ENCODE measurements at places on chromosomes 16 and 17.

GRCh38 chr16:51641191-51641765 is 490.2 kb upstream of the SALL1 start:
- no peak for DNase-seq

GRCh38 chr17:81231121-81231645 is 7.7 kb downstream of the TEPSIN start:
- no peak for DNase-seq

DNA sequence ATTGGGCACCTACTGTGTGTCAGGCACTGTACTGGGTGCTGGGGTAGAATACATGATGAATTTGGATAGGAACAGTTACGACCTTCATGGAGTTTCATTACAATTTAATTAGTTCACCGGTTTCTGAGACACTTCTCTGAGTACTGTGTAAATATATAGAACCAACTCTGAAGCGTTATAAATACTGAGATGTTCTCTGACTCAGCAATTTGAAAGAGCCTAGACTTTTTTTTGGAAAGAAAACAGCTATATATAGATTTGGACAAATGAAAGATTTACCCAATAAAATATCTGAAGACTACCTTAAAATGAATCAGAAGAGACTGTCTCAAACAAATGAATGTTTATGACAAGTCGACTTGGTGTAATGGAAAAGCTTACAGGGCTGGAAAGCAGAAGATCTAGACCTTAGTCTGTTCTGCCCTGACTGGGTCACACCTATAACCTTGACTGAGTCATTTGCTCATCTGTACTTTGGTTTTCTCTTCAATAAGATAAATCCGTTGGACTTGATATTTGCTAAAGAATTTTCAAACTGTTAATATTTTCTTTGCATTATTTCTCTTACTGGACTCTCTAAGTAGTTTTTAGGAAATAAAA is 4.6 kb upstream of the GAN start:
- no peak for DNase-seq

DNA sequence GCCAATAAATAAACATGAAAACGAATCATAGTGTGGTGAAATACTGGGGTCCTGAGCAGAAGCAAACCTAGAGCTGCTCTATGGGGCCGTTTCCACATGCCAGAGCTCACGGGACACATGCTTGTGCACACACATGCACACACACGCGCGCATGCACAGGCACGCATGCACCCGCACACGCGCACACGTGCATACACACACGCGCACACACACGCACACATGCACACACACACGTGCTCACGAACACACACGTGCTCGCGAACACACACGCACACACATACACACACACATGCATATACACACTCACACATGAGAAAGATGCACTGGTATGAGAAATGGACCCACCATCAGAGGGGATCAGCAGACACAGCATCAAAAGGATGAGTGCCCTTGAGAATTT is 52.2 kb upstream of the DNAJA2 start:
- DNase-seq = no peak

DNA sequence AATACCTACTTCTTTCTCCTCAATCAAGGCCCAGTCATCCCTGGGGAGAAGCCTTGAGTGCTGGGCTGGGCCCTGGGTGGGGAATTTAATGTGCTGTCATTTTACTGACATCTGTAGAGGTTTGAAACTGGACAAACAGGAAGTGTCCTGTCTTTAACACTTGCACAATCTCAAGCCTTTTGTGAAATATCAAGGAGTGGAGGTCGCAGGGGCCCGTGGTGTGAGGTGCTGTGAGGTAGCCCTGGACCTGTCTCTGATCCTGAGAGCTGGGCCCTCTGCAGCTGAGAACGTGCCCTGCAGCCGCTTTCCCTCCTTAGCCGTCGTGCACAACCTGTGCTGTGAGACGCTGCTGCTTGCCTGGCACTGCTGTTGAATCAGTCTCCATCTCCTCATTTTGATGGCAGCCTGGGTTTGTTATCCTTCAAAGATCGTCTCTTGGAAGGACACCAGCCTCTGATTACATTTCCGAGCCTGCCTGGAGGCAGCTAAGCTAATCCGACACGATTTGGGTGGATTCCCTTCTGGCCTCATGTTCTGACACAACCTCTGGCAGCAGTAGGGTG is 29.9 kb downstream of the SMARCE1 start:
- DNase-seq = no peak

DNA sequence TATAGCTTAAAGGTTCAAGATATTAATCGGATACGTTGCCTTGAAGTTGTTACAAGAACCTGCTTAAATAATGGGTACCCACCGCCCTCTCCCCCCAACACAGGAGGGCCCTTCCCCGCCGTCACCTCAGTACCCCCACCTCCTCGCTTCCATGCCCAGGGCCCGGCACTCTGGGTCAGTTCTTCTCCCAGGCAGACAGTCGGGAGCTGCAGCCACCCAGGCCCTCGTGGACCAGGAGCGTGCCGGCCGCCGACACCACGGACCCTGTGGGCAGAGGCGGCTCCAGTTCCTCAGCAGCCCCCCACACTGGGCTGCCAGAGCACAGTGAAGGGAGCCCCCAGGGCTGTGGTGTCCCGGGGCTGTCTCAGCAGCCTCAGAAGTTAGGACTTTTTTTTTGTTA is 80.9 kb upstream of the ZNF750 start:
- DNase-seq = no peak

GRCh38 chr17:76700617-76701470 is 9.9 kb downstream of the MXRA7 start:
- no peak for DNase-seq

DNA sequence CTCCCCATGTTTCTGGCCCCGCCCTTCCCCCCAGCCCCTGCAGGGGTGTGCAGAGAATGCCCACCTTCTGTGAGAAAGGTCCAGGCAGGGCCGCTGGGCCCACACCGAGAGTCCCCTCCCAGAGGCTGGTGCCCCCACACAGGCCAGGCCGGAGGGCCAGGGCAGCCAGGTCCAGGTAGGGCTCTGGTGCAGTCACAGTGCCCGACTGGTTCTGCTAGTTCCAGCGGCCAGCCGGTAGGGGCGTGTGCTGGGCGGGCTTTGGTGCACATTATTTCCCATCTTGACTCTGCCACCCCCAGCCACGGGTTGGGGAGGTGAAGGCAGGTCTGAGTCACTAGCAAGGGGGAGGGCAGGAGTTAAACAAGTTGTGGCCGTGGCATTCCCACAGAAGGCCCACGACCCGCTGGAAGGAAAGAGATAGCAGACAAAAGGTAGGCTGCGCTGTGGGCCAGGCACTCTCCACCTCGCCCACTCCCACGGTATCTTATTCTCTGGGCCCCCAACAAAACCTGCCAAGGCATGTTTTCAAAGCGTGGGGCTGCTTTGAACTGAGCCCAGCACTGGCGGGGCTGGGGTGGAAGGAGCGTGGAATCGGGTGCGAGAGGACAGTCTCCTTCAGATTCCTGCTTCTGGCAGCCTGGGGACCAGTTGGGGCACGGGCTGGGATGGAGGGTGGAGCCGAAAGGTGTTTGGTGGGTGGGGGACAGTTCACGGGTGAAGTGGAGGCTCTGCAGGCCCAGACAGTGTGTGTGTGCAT is 1.9 kb downstream of the EPN3 start:
- DNase-seq = no peak

GRCh38 chr17:59420901-59421300 is 89.4 kb downstream of the YPEL2 start:
- no peak for DNase-seq

- no peak for DNase-seq
Observed at GRCh38 chr16:85004587-85005205, 6.6 kb downstream of the ZDHHC7 start.

GRCh38 chr16:19843371-19843770 is 41.3 kb downstream of the GPRC5B start:
- no peak for DNase-seq
